ENCODE measurements at places on chromosomes 5 and 9.

DNA sequence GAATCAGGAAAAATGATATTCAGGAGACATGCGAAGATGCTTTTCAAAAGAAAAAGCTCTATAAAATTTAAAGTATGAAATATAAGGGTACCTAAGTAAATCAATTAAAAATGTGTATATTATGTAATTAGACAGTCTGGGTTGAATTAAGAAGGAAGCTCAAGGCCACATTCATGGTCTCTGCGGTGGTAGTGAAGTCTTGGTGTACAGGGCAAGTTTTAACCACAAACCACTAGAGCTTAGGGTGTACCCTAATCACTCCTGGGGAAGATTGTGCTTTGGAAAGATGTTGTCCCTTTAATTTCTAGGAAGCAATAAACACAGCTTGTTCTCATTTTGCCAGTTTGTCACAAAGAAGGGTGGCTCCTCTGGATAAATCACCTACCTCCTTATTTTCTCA, 287.2 kb upstream of the ZNF608 start:
- no peak for DNase-seq

DNA sequence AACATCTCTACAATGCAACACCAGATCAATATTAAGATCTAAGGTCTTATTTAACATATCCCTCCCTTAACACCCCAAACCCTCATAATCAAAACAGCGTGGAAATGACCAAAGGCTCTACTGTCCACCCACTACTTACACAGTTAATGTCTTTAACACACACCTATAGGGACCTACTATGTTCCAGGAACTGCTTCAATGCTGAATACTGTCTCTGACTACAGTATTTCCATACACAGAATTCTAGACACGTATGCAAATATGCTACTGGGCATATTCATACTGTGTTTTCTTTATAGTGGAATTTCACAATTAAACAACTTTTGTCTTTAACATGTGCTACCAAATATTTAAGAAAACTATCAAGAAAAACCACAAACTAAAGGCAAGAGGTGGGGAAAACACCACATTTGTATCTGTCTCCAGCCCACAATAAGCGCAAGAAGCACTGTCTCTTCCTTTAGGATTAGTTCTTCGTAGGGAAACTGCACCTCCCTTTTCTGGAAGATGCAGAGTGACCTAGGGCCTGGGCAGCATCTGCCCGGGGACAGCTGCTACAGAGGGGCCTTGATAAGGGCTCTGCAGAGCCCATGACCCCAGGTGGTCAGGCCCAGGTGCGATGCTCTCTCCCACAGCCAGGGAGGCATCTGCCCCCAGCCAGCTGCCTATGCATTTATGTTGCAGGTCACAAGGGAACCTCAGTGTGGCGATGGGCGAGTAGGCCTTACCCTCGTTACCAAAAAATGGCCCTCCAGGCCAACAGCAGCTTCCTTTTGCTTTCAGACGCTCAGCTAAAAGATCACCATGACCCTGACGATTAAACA, 55.2 kb downstream of the PSMB7 start:
- DNase-seq = no peak

GRCh38 chr9:6444128-6444527, 31.1 kb downstream of the UHRF2 start:
- no peak for DNase-seq

DNA sequence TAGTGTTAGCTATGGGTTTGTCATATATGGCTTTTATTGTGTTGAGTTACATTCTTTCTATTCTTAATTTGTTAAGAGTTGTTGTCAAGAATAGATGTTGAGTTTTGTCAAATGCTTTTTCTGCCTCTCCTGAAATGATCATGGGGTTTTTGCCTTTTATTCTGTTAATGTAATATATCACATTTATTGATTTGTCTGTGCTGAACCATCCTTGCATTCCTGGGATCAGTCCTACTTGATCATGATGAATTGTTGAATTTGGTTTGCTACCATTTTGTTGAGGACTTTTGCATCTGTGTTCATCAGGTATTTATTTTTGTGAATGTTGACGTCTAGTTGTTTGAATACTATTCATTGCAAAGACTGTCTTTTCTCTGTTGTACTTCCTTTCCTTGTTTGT, 23.9 kb downstream of the RIC1 start:
- no peak for DNase-seq

GRCh38 chr5:171521679-171522078, 102.2 kb downstream of the FGF18 start:
- no peak for DNase-seq

DNA sequence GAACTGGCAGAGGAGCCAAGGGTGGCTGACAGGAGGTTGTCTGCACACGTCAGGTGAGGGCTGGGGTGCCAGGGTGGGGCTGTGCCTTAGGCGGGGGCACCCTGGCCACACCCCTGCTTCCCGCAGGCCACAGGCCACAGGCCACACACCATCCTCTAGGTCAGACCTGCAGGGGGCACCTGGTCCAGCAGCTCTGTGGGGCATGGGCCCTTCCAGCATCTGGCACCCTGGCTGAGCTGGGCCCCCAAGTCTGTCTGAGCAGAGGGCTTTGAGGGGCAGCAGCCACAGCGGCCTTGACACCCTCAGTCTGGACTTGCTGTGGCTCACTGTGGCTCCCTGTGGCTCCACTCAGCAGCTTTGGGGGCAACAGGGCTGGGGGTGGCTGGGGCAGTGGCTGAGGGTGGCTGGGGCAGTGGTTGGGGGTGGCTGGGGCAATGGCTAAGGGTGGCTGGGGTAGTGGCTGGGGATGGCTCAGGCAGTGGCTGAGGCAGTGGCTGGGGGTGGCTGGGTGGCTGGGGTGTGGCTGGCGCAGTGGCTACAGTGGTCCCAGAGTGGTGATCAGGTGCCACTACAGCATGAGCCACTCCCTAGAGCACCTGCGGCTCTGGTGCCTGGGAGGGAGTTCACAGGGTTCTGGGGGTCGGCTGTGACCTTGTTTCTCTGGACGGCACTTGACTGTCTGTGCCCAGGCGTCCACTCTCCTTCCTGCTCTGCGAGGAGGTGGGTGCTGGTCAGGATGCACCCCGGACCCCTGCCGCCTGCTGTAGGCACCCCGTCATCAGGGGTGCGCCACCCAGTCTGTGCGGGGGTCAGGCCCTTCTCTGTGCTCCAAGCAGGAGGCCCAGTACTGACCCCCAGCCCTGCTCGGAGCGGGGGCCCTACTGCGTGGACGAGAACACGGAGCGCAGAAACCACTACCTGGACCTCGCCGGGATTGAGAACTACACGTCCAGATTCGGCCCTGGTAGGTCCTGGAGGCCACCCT, 27.1 kb downstream of the NKD2 start:
- DNase-seq = no peak

GRCh38 chr9:132748450-132748849, 78.2 kb downstream of the GTF3C4 start:
- no peak for DNase-seq

DNA sequence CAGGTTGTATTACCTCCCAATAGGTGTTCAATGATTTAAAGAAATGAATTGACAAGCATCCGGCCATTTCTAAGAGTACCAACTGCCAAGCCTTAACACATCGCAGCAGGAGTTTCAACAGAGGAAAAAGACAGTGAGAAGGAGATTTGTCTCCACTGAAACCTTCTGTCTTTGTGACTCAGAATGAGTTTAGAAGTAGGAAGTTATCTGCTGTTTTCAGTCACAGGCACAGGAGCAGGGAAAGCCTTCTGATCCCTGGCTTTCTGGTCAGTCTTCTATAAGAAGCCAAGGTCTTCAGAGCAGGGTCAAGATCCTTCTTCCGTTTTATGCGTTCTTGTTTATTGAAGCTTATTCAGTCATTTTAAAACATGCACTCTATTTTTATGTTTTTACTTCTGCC, 390.7 kb upstream of the PCSK5 start:
- no peak for DNase-seq

DNA sequence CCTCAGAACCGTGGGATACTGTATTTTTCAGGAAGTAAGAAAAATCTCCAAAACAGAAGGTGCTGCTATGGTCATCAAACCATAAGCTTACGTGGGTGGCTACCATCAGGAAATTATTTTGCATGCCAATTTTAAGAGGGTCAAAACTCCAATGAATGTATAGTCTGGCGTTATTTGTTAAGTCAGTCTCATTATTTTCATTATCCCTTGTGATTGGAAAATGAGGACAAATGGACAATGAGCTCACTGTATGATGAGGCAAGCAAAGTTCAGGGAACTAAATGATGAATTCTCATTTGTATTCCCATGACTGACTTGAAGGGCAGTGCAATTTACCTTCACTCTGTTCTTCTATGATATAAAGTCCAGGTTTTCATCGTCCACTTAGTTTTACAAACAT, 17.6 kb downstream of the PUM3 start:
- DNase-seq = no peak

- DNase-seq = no peak
Measured at GRCh38 chr5:165309446-165309845, 1804.0 kb downstream of the MAT2B start.

GRCh38 chr5:78983601-78984438, 1.3 kb downstream of the ARSB start:
- no peak for DNase-seq

- no peak for DNase-seq
Measured at GRCh38 chr9:86531971-86532640, 177.9 kb upstream of the TUT7 start.

DNA sequence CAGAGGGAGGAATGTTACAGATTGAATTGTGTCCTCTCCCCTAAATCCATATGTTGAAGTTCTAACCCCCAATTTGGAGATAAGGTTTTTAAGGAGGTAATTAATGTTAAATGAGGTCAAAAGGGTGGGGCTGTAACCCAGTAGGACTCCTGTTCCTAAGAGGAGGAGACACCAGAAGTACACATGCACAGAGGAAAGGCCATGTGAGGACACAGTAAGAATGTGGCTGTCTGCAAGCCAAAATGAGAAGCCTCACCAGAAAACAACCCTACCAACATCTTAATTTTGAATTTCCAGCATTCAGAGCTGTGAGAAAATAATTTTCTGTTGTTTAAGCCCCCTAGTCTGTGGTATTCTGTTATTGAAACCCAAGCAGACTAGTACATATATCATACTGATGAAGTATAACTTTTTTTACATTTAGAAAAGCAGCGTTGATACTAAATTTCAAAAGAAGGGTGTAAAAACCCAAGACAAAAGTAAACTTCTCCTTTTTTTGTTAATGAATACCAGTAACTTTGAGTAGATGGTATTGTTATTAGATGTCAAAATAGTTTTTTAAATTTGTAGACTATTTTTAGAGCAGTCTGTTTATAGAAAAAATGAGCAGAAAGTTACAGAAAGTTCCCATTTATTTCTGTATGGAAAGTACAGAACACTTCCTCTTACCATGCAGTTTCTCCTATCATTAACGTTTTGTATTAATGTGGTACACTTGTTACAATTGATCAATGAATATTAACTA, 25.1 kb downstream of the RNF180 start:
- DNase-seq = no peak

GRCh38 chr5:1762121-1762882, 37.3 kb downstream of the MRPL36 start:
- DNase-seq = no peak

DNA sequence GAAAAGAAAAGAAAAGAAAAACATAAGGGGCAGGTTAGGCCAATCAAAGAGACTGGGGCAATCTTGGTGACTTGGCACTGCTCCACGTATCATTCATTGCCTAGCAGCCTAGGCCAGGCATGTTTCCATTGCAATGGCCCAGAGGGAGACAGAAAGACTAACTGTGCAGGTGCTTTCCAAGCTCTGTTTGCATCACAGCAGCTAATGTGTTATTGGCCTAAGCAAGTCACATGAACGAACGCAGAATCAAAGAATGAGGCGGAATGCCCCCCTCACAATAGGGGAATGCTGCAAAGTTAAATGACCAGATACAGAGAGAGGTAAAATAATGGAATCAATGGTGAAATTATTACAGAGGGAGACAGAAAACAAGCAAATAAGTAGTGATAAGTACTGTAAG, 11.1 kb upstream of the VPS13A start:
- DNase-seq = no peak

DNA sequence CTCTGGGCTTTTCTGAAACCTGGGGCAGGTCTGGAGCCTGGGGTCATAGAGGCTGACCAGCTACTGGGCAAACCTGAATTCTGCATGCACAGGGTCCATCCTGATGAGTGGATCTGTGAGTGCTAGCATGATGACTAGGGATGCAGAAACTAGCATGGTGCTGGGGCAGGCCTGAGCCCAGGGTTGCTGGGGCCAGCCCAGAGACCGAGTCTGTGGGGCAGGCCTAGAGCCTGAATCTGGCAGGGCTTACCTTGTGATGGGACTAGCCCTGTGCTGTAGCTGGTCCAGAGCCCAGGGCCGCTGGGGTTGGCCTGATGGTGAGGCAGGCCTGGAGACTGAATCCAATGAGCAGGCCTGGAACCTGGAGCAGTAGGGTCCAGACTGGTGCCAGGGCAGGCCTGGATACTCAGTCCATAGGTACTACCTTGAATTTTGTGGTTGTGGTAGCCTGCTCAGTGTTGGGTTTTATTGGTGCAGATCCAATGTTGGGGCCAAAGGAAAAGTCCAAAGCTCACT, 313.5 kb downstream of the TLR4 start:
- no peak for DNase-seq

GRCh38 chr5:178231539-178232123, 971 bp downstream of the PHYKPL start:
- DNase-seq = no peak

- DNase-seq = no peak
Measured at GRCh38 chr9:742914-743589, 98.4 kb upstream of the DMRT1 start.

DNA sequence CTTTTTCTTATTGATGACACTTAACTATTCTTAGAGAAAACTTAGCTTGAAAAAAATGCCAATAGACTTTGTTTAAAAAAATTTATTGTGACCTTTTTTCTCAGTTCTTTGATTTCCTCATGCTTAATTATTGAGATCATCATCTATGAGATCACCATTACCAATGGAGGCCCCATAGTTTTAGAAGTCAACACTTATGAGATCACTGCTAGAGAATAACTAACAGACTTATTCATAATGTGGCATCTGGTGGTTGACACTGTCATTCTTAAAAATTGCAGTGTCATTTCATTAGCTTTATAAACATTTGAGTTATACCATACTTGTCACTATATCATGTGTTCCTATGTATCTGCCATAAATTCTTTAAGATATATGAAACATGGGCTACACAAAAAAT, 14.9 kb upstream of the FEM1C start:
- no peak for DNase-seq

GRCh38 chr5:168104811-168105481, 186.5 kb upstream of the WWC1 start:
- no peak for DNase-seq

- DNase-seq = no peak
Measured at GRCh38 chr5:73967347-73967746, 341.4 kb downstream of the ARHGEF28 start.

DNA sequence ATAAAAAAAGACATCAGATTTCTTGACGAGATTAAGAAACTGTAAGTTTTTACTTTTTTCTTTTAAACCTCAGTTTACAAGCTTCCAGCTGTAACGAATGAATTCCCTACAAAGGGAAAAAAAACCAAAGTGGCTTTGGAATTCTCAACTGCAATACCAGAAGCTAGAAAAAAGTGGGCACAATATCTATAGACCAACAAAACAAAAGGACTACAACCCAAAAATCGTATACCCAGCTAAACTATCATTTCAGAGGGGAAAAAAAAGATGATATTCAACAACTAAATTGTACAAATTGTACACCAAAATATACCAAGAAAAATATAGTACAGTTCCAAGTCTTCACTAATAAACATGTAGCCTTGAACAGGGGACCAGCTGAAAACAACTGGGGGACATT, 26.8 kb upstream of the ELOVL7 start:
- DNase-seq = no peak

GRCh38 chr5:2899311-2899710, 147.8 kb upstream of the IRX2 start:
- no peak for DNase-seq

GRCh38 chr5:3120028-3120427, 368.6 kb upstream of the IRX2 start:
- no peak for DNase-seq

GRCh38 chr5:174790906-174791305, 66.5 kb downstream of the MSX2 start:
- DNase-seq = no peak

Data from GOT3 (cell line).